ENCODE measurements at places on chromosomes 6 and 20.

DNA sequence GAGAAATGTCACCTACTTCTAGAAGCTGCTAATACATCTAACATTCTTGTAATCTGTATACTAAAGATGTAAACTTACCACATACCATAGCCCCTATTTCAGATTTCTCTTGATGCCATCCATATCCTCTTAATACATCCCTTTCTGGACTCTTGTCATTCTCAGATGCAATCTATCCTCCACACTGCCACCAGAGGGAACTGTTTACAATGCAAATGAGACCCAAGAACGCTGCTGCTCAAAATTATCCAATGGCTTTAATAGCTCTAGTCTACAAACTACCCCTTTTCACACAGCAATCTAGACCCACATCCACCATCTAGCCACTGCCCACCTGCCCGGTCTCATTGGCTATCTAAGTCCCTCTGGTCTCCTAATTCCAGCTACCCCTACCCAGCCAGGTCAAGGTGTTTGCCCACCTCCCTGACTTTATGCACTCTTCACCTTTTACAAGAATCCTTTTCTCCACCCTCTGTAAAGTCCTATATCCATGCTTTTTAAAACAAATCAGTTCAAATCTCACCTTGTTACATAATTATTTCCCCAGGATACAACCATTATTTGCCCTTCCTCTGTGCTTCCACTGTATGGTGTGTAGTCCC is 14.8 kb downstream of the FAXC start:
- H3K4me1 ChIP-seq: peaks cover 20% of the 10 kb centered on the region
- H3K36me3 ChIP-seq: no peaks in the 10 kb centered on the region
- no peak overlapping the region for H3K27ac ChIP-seq
- no peak for DNase-seq
- H3K27me3 ChIP-seq: no peaks in the 10 kb centered on the region

- DNase-seq: no peak
- no peaks in the 10 kb centered on the region for H3K36me3 ChIP-seq
Measured at GRCh38 chr6:135819665-135820064, 31.8 kb upstream of the PDE7B start.

DNA sequence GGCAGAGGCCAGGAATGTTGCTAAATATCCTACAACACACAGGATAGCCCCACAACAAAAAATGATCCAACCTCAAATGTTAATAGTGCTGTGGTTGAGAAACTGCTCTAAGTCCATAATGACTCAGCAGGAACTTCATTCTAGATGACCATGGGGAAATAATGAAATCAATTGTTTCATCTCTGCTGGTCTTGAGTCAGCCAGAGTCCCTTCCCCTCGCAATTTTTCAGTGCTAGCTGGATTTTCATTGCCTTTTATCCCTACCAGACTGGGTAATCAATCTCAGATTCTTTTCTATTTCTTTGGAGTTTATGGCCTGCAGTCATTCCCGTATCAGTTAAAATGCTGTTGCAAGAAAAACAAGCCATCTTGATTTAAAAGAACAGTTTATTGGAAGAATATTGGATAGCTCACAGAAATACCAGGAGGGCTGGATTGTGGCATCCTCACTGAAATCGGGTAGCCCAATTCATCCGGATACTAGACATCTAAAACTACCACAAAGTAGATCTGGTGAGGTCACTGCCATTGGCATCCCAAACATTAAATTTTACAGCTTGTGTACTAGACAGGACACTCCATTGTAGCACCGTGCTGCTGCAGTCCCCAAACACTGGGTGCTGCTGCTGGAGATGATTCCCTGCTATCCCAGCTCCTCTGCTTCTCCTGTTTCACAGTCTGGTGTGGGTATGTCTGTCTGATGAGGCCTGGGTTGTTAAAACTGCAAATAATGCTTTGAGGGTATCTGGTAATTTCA is 30.3 kb upstream of the POPDC3 start:
- no peak overlapping the region for H3K27ac ChIP-seq
- H3K27me3 ChIP-seq: no peaks in the 10 kb centered on the region
- H3K36me3 ChIP-seq: no peaks in the 10 kb centered on the region

DNA sequence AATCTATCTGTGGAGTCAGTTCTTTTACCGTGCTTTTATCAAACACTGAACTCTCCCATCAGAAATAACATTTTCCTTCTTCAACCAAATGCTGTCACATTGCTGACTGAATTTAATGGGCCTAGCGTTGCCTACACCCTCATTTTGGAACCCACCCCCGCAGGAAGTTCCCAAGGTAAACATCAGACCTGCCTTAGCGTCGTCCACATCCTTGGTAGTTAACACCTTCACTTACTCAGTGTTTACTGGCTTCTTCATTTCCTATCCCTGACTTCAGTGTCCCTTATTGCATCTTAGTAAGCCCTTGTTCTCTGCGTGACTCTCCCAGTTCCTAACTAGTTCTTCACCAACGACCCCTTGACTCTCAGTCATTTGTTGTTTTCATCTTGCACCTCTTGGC is 491.4 kb upstream of the SOX4 start:
- H3K36me3 ChIP-seq: no peaks in the 10 kb centered on the region
- H3K4me1 ChIP-seq: peaks cover 14% of the 10 kb centered on the region
- no peaks in the 10 kb centered on the region for H3K27me3 ChIP-seq

- no peak overlapping the region for H3K4me3 ChIP-seq
- no peaks in the 10 kb centered on the region for H3K36me3 ChIP-seq
- peaks cover 3% of the 10 kb centered on the region for H3K27me3 ChIP-seq
- no peaks in the 10 kb centered on the region for H3K4me1 ChIP-seq
- DNase-seq: no peak
Measured at GRCh38 chr6:12578751-12579150, 137.8 kb upstream of the PHACTR1 start.

- no peaks in the 10 kb centered on the region for H3K4me1 ChIP-seq
- H3K4me3 ChIP-seq: no peak overlapping the region
- H3K27ac ChIP-seq: no peak overlapping the region
- no peak for DNase-seq
- no peaks in the 10 kb centered on the region for H3K36me3 ChIP-seq
Measured at GRCh38 chr6:41043151-41043550, 884 bp downstream of the TSPO2 start.

GRCh38 chr6:9121549-9121948 is 686.2 kb upstream of the SLC35B3 start:
- H3K4me3 ChIP-seq: no peak overlapping the region
- no peaks in the 10 kb centered on the region for H3K27me3 ChIP-seq

GRCh38 chr6:122008101-122008999 is 391.1 kb upstream of the HSF2 start:
- DNase-seq: peak; percentile 8
- H3K4me3 ChIP-seq: no peak overlapping the region
- H3K4me1 ChIP-seq: peaks cover 23% of the 10 kb centered on the region
- H3K27ac ChIP-seq: no peak overlapping the region

DNA sequence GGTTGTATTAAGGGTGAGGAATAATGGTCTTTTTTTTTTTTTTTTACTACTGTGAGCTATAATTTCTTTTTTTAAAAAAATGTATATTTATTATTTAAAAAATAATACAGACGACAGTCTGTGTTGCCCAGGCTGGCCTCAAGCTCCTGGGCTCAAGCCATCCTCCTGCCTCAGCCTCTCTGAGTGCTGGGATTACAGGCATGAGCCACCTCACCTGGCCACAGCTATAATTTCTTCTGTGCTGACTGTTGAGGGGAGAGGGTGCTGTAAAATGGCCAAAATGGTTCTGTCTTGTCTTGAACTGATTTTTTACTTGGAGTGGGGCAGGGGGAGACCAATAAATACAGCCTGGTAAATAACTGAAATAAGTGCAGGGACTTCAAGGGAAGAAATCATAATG is 3.6 kb downstream of the SRSF3 start:
- no peaks in the 10 kb centered on the region for H3K27me3 ChIP-seq
- H3K4me3 ChIP-seq: peak overlapping the region; percentile 71
- no peak for DNase-seq
- peaks cover 76% of the 10 kb centered on the region for H3K36me3 ChIP-seq

- H3K4me3 ChIP-seq: no peak overlapping the region
- H3K27me3 ChIP-seq: no peaks in the 10 kb centered on the region
- no peak for DNase-seq
- H3K4me1 ChIP-seq: no peaks in the 10 kb centered on the region
- no peak overlapping the region for H3K27ac ChIP-seq
- H3K36me3 ChIP-seq: no peaks in the 10 kb centered on the region
Measured at GRCh38 chr20:23225407-23226060, 125.1 kb upstream of the NXT1 start.

- no peaks in the 10 kb centered on the region for H3K36me3 ChIP-seq
- no peaks in the 10 kb centered on the region for H3K27me3 ChIP-seq
- H3K27ac ChIP-seq: no peak overlapping the region
- no peak overlapping the region for H3K4me3 ChIP-seq
- DNase-seq: no peak
- H3K4me1 ChIP-seq: no peaks in the 10 kb centered on the region
Measured at GRCh38 chr20:4267242-4267641, 251.9 kb upstream of the RNF24 start.

GRCh38 chr6:19979059-19979458 is 141.9 kb downstream of the ID4 start:
- H3K36me3 ChIP-seq: no peaks in the 10 kb centered on the region
- H3K4me3 ChIP-seq: no peak overlapping the region
- no peak for DNase-seq

DNA sequence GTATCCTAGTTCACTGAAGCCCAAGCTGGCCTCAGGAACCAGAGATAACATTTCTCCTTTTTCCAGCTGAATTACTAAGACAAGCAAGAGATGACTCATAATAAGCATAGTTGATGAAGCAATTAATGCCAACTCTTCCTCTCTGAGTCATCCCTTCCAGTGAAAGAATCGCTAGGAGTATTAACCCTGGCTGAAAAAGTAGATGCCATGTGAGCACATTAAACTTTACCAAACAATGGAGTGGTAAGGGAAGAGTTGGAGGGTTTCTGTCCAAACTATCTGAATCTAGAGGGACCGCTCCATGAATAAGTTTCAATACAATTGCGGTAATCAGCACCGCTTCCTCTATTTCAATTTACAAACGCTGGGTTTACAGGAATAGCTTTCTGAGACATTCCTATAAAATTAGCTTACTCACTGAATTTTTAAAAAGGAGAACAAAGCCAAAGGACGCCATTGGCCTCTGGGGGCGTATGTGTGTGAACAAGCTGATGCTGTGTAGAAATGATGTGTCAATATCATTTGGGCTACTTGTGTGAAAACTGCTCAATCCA is 48.3 kb downstream of the ATXN1 start:
- no peaks in the 10 kb centered on the region for H3K27me3 ChIP-seq
- peaks cover 5% of the 10 kb centered on the region for H3K4me1 ChIP-seq
- no peak overlapping the region for H3K4me3 ChIP-seq

- no peaks in the 10 kb centered on the region for H3K36me3 ChIP-seq
- H3K27ac ChIP-seq: no peak overlapping the region
- no peaks in the 10 kb centered on the region for H3K27me3 ChIP-seq
- DNase-seq: no peak
- no peaks in the 10 kb centered on the region for H3K4me1 ChIP-seq
Measured at GRCh38 chr6:149474108-149474935, 10.5 kb downstream of the ZC3H12D start.

GRCh38 chr6:5814116-5814515 is 192.6 kb downstream of the NRN1 start:
- H3K36me3 ChIP-seq: no peaks in the 10 kb centered on the region
- no peak overlapping the region for H3K27ac ChIP-seq
- H3K4me1 ChIP-seq: no peaks in the 10 kb centered on the region
- peaks cover 2% of the 10 kb centered on the region for H3K27me3 ChIP-seq

- H3K36me3 ChIP-seq: no peaks in the 10 kb centered on the region
- H3K27ac ChIP-seq: no peak overlapping the region
- H3K4me3 ChIP-seq: no peak overlapping the region
- DNase-seq: no peak
Measured at GRCh38 chr20:8213831-8214587, 81.9 kb downstream of the PLCB1 start.

- H3K36me3 ChIP-seq: no peaks in the 10 kb centered on the region
- no peak for DNase-seq
- no peaks in the 10 kb centered on the region for H3K27me3 ChIP-seq
- no peaks in the 10 kb centered on the region for H3K4me1 ChIP-seq
- H3K27ac ChIP-seq: no peak overlapping the region
- no peak overlapping the region for H3K4me3 ChIP-seq
Measured at GRCh38 chr6:37155394-37156312, 14.3 kb upstream of the PIM1 start.

Measured in neuronal stem cell (in vitro differentiated cells).